ENCODE measurements at places on chromosomes 5 and 9. TPM values are rescaled to one million over a fixed set of nuclear protein-coding genes. Genes with fewer than 3 reads are reported as not detected.

Gene FBN2
- 0.49 TPM for total RNA-seq

Gene C5orf58
- not detected for total RNA-seq

Gene CCDC180
- total RNA-seq: 7.6 TPM

Gene HSPA5
- total RNA-seq: 88.4 TPM

Gene MRPS30
- total RNA-seq: 72.2 TPM

Gene ROPN1L
- 4.2 TPM for total RNA-seq

Gene PDE8B
- 5.9 TPM for total RNA-seq

Gene IFT74
- total RNA-seq: 16.0 TPM

Gene GDNF
- 0.98 TPM for total RNA-seq

Gene CA9
- 0.98 TPM for total RNA-seq

Gene GRIA1
- total RNA-seq: not detected

Gene PCDHA4
- total RNA-seq: 2.0 TPM

All from vagina (tissue), 2 donors.